ENCODE measurements at places on chromosomes 1 and 21.
A peak's percentile ranks its signal among the peaks of the same experiment; 100 is the strongest.

- DNase-seq: no peak
Measured at GRCh38 chr1:110082477-110082876, 12.0 kb upstream of the ALX3 start.

DNA sequence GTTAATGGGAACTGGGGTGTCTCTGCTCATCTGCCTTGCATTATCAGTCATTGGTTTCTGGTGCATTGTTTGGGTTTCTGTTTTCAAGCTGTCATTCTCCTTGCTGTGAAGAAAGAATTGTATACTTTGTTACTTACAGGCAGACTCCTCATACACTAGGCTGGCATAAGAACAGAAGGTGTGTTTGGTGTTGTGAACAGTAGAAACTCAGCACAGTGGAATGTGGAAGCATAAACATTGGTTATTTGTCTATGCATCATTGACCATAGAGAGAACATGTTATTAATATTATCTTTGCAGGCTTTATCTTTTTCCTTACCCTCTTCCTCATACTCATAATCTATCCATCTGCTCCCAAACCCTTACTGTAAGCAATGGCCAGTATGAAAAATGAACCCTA is 18.2 kb downstream of the C1orf87 start:
- DNase-seq: no peak

DNA sequence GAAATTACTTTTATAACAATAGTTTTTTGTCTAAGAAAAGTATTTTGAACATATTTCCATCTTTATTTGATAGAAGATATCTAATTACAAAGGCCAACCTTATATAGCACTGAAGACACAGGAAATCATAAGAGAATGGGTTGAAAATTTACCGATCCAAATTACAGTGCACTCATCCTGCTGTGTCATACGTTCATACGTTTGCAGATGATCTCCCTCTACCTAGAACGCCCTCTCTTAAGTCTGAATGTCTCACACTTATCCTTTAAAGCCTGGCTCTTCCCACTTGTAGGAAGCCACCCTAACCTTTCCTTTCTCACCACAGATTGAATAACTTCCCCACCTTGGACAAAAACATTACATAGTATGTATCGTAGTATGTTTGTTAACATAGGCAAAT is 9.3 kb downstream of the ASH1L start:
- DNase-seq: no peak

- DNase-seq: peak; percentile 64
Measured at GRCh38 chr1:156813750-156814570, 2.7 kb downstream of the SH2D2A start.

- no peak for DNase-seq
Measured at GRCh38 chr1:21317035-21317689, 26.9 kb upstream of the ECE1 start.

DNA sequence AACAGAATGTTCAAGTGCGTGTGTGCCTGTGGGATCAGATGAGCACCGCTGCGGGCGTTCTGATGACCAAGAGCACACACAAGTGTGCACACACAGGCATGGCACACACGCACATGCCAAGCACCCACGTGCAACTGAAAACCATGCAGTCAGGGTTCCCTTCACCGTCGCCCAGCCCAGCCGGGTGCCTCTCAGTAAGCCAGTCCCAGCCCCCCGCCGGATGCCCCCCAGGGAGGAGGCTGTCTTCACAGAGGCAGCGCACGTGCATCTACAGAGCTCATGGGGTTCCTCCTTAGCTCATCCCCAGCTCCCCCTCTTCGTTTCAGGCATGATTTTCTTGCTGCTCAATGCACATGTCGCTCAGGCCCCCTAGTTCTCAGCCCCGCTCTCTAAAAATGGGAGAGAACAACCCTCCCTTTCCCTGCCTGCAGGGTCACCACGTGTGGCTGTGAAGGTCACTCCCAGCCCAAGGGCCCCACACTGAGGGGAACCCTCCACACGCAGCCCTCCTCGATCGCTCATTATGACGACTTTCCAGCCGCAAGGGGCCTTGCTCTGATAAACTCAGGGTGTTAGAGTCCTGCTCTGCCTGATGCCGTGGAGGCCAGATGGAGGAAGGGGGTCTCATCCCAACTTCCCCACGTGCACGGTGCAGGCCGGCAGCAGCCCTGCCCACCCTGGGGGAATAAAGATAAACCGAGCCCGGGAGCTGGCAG is 30.4 kb upstream of the ARHGEF16 start:
- DNase-seq: no peak

DNA sequence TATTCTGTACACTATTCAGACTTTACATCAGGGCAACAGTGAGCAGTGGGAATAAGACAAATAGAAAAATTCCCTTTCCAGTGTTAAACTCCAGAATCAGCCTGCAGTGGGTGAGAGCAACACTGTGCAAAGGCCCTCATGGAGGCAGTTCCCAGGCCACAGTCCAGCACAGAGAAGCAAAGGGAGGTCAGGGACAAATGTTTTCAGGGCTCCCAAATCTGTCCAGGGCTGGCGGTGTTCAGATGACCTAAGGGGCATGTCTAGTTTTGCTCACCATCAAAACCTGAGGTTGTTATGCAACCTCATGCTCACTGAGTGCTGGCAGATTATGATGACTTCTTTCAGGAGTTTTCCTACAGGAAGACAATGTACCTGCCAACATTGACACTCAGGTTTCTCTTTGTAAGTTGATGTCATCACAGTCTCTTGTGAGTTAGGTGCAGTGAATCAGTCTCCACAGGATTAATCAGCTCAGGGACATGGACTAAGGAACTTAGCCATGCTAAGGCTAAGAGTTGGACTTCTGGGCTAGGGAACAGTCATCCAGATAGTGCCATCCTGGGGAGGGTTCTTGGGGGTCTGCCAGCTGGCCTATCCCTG is 3.6 kb upstream of the LCE5A start:
- DNase-seq: no peak

DNA sequence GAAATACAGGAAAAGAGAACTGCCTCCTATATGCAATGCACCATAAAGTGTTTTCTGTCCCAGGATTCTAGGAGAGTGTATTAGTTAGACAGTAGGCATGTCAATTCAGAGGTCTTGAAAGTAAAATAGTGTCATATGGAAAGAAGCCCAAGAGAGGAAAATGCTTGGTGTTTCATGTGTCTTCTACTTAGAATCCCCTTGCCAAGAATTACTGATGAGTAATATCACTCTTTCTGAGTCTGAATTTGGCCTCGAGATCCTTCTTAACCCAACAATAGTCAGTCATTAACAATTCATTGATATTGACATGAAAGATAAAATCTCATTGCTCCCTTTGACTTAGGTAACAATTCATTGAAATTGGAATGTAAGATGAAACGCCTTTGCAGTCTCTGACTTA is 972.2 kb downstream of the TTLL7 start:
- DNase-seq: no peak

- DNase-seq: no peak
Measured at GRCh38 chr1:18954270-18955071, 2.0 kb downstream of the IFFO2 start.

DNA sequence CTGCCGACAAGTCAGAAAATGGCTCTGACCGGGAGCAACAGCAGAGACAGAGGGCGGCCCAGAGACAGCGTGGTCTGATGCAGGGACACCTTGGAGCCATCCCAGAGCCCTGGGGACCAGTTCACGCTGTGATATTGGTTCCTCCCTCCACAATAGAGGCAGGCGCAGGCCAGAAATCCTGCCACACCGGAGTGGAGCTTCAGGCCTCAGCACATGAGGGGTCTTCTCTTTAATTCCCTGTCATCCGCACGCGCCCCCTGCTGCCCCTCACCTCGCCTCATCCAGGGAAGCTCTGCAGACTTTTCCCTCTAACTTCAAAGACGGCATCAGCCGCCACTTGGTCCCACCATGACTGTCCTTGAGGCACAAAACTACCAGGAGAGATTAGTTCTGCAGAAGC is 75.5 kb upstream of the ANGPTL1 start:
- no peak for DNase-seq

- no peak for DNase-seq
Measured at GRCh38 chr1:153212201-153212600, 5.2 kb upstream of the PRR9 start.

- no peak for DNase-seq
Measured at GRCh38 chr1:14262637-14263036, 335.8 kb upstream of the KAZN start.

- no peak for DNase-seq
Measured at GRCh38 chr1:90174246-90174645, 179.3 kb downstream of the ZNF326 start.

GRCh38 chr1:168408539-168408865 is 127.8 kb downstream of the TBX19 start:
- no peak for DNase-seq

- DNase-seq: no peak
Measured at GRCh38 chr1:26844424-26845196, 18.1 kb downstream of the ZDHHC18 start.

- no peak for DNase-seq
Measured at GRCh38 chr21:34126269-34126668, 52.9 kb downstream of the MRPS6 start.

- no peak for DNase-seq
Measured at GRCh38 chr1:38805036-38805435, 54.5 kb downstream of the RRAGC start.

- no peak for DNase-seq
Measured at GRCh38 chr1:39409055-39409816, 82.2 kb upstream of the BMP8A start.

DNA sequence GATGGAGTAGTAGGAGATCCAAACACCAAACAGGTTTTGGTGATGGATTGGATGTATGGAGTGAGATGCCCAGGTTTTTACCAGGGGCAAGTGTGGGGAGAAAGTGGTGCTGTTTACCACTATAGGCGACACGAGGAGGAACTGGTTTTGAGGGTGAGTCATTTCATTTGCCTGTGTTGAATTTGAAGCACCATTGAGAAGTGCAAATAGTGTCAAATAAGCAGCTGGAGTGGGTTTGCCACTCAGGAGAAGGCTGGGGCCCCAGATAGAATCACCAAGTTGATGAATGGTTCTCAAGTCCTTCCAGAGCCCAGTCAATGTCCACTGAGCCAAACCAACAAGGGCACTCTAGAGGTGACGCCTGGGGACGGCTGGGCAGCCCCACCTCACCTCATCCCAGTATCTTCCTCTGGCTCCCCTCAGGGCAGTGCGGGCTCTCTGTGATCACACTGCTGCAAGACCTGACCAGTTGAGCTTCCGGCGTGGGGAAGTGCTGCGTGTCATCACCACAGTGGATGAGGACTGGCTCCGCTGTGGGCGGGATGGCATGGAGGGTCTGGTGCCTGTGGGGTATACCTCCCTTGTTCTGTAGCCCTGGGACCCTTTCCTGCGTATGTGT is 9.4 kb downstream of the RUSC1 start:
- no peak for DNase-seq

GRCh38 chr1:227885135-227885647 is 62.5 kb downstream of the WNT9A start:
- no peak for DNase-seq

GRCh38 chr1:212782422-212783154 is 9.0 kb downstream of the NSL1 start:
- no peak for DNase-seq

DNA sequence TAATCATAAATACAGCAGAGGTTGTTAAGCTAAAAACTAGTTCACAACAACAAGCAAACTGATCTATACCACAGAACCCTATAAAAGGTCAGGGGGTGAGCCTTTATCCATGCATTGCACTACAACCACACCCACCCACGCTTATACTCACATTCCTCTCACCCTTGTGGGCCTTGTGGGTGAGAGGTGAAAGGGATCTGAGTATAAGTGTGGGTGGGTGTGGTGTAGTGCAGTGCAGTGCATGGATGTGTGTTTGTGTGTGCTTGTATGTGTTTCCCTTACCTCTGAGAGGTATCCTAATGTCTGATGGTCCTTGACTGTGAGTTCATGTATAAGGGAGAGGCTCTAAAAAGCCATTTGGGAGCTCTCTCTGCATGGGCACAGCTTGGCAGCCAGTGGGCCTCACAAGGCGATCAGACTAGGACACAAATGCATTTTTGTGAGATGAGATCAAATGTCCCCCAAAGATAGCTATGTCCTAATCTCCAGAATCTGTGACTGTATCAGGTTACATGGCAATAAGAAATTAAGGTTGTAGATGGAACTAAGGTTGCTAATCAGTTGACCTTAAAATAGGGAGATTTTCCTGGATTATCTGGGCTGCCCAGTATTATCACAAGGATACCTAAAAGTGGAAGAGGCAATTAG is 95.5 kb upstream of the DPT start:
- DNase-seq: no peak

- no peak for DNase-seq
Measured at GRCh38 chr1:161013131-161013487, 7.8 kb downstream of the F11R start.

DNA sequence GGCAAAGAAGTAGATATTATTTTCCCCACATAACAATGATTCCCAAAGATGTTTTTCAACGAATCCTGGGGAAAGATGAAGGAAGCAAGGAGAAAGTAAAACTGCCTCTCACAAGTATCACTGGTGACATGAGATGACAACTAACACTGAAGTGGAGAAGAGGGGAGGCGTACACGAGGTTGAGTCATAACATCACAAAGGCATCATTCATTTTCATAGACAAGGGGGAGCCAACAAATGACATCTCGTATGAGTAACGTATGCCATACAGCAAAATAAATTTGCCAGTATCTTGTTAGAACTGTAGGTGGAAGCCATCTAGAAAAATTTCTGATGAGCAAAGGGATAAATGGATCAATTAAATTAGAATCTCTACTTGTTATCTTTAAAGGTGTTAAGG is 56.6 kb downstream of the ATP1B1 start:
- no peak for DNase-seq

DNA sequence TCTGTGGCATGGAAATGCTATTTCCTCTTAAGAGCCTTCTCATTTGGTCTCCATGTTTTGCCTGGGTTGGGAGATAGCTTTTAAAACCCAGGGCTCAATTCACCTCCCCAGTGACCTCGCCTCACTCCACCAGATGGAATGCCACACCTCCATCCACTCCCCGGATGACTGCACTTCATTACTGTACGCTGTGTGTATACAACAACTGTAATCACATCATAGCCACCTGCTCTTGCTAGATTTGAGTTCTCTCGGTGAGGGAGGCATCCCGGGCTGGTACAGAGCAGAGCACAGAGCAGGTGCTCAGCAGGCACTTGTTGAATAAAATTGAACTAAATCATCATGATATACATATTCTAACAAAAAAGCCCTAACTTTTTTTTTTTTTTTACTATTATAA is 26.0 kb downstream of the SDE2 start:
- no peak for DNase-seq

GRCh38 chr1:189939967-189940366 is 537.7 kb downstream of the BRINP3 start:
- DNase-seq: no peak

DNA sequence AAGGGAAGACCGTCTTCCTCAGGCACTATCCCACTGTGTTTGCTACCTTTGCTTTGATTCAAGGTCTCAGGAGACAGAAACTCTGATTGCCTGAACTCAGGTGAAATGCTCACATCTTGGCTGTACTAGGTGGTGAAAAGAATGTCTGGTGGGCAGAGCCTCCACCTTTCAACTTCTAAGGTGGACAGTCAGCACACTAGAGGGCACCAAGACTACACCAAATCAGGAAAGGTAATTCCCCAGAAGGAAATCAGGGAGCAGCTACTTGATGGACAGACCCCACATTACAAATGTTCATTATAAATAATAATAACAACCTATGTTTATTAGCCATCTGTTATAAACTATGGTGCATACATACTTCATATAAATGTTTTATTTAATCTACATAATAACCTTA is 220.9 kb downstream of the ATG4C start:
- no peak for DNase-seq
